Astrocyte of the spinal cord (primary cell): ENCODE measurements at places on chromosomes 3 and 15.

- peak; percentile 48 for DNase-seq
These were observed 134.7 kb downstream of the TPRA1 start for GRCh38 chr3:127455541-127456450.

DNA sequence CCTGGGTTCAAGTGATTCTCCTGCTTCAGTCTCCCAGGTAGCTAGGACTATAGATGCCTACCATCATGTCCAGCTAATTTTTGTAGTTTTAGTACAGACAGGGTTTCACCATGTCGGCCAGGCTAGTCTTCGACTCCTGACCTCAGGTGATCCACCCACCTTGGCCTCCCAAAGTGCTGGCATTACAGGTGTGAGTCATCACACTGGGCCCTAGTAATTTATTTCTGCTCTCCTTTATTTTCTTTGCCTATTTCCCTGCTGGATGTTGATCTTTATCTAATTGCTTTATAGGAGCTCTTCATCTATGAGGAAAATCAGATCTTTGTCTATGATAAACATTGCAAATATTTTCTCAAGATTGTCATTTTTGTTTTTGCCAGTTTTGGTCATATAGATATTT lies 31.7 kb downstream of the UQCC5 start:
- no peak for DNase-seq

DNA sequence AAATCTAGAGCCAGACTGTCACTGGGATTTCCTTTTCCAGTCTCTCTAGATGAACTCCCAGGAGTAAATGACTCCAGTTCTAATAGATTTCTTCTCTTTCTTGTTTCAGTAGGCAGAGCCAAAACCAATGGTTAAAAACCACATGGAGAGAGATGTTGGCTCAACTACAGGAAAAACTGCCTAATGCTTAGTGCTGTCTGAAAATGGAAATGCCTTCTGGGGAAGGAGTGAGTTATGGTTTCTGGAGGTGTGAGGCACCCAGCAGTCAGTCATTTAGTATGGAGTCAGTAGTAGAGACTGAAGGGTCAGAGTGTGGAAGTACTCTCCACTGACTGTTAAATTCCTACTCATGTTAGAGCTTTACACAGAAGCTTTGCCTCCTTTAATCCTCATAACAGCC lies 136.7 kb downstream of the CCNL1 start:
- DNase-seq, result peak; percentile 47

GRCh38 chr15:62212741-62213140 lies 47.7 kb upstream of the C2CD4B start:
- DNase-seq, result no peak

- no peak for DNase-seq
These were observed 21.9 kb upstream of the ATP8B4 start for GRCh38 chr15:50140983-50141382.

DNA sequence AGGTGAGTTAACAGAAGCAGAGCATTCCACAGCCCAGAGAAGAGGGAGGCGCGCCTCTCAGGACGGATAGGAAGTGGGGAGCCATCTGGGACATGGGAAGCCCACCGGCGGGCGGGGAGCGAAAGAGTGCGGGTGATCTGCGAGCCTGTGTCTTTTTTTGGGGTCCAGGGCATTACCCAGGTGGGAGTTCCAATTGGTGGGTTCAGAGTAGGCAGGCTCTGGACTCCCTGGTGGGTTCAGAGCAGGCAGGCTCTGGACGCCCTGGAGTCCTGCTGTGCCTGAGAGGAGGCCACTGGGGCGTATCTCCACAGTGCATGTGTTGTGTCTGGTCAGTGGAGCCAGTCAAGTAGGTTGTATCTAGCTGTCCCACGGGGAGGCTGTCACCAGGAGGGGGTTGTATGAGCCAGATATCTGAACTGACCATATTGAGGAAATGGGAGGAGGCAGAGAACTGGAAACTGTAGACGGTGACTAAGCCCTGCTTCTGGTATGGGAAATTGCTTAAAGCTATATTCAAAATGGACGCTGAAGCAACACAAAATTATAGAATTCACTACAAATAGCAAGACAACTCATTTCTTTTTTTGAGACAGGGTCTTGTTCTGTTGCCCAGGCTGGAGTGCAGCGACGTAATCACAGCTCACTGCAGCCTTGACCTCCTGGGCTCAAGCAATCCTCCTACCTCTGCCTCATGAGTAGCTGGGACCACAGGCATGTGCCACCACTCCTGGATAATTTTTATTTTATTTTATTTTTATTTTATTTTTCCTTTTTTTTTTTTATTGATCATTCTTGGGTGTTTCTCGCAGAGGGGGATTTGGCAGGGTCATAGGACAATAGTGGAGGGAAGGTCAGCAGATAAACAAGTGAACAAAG lies 34.5 kb upstream of the CHST2 start:
- peak; percentile 58 for DNase-seq

DNA sequence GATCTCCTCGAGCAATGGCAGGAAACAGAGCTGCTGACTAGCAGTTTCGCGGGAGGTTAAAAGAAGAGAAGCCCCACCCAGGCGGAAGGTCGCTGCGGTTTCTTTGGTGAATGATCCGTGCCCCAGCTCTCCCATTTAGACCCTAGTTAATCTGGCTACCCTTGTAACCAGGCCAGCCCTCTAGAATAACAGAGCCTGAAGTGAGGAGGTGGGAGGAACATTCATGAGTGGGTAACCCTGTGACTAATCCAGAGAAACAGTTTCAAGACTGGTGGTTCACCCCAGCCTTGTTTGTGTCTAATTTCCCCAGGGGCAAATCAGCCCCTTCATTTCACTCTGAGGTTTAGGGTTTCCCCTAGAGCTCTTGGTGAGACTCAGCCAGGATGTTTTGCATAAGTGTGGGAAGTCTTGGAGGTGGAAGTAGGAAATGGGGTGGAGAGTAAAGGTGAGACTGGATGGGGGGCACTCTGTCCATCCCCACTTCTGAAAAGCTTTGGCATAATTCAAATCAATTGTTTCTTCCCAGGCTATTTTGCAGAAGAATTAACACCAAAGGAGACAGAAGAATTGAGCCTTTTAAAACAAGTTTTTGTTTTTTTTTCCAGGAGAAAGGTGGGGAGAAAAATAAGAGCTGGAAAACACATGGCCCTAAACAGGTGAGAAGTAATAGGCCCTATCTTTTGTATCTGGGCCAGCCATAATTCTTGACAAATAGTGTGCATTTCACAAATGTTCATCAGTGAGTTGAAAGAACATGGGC lies 303.1 kb downstream of the RPLP1 start:
- DNase-seq, result peak; percentile 42

DNA sequence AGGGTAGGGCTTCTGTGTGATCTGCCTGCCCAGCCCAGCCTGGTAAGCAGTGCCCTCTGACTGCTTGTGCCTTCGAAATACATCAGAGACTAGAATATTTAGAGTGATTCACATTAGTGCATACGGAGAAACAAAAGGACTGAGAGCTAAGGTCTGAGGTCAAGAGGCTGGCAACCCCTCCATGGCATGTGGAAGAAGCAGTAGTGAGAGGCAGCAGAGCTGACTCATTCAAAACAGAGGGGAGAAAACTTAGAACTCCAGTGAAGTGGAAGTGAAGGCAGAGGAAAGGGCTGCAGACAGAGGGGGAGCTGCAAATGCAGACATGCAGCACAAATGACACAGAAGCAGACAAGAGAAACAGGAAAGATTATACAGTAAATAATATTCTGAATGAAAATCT lies 61.6 kb downstream of the ULK4 start:
- peak; percentile 61 for DNase-seq

GRCh38 chr3:132682201-132682600 lies 22.1 kb downstream of the UBA5 start:
- DNase-seq, result no peak

DNA sequence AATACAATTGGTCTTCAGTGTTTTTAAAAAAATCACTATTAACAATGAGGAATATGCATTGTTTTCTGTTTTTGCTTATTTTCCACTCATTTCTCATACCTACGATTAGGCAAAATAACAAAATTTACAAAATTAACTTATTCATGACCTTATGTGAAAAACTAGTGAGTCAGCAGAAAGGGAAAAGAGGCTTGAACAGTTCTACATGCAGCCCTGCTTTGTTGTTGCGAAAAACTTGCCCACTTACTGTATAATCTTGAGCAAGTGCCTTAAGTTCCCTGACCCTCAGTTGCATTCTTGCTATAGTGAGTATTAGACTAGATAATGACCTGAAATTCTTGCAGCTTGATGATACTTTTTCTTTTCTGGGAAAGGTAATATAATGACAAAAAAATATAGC lies 551.1 kb upstream of the BCHE start:
- DNase-seq, result no peak

DNA sequence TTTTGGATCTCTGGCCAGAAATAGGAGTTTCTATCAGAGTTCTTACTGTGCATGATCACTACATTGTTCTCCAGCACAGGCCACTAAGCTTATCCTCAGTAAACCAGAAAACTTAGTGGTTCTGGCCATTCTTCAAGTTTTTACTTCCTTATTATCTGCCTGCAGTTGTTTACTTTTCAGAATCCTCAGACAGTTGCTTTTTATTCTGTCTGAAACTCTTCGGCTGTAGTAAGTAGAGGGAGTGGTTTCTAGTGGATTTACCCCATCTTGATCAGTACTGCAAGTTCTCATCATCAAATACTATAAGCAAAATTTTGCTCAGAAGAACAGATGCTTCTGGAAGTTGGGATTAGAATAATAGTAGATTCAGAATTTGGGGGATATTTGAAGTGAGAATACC lies 193.0 kb upstream of the RARB start:
- peak; percentile 46 for DNase-seq

GRCh38 chr3:62835554-62836236 lies 39.5 kb downstream of the CADPS start:
- DNase-seq, result no peak
